ENCODE measurements at places on chromosomes 7 and 10.

DNA sequence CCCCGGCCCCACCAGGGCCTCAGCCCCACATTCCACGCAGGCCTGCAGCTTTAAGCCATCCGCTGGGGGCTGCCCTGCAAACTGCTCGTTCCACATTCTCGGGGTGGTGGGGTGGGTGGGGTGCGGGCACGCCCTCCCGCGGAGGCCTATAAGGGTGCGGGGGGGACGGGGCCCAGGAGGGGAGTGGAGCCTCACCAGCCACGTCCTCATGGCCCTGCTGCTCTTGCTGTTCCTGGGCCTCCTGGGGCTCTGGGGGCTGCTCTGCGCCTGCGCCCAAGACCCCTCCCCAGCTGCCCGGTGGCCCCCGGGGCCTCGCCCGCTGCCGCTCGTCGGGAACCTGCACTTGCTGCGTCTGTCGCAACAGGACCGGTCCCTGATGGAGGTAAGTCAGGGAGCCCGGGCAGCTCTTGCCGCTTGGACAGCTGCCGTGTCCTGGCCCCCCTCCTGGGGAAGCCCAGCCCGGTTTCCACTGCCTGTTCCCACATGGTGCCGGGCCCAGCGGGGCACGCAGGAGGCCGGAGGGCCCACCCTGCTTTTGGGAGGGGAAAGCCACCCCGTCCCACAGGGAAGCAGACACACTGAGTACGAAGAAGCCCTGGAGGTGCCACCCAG, at the start of gene CYP2W1:
Gene CYP2W1, plus strand, starts transcription at position 178 of the 612 bp plus-strand sequence. Its CDS starts 31 bp downstream, at position 209.
- no peak for DNase-seq

- no peak for DNase-seq
These were observed 321.8 kb downstream of the PAXIP1 start for GRCh38 chr7:154680894-154681659.

- DNase-seq, result no peak
These were observed 33.7 kb downstream of the PRKAG2 start for GRCh38 chr7:151843181-151843580.

- DNase-seq, result no peak
These were observed 203.7 kb downstream of the AGMO start for GRCh38 chr7:15358112-15358511.

GRCh38 chr10:29257106-29257783, 31.6 kb upstream of the LYZL1 start:
- DNase-seq, result peak; percentile 99

DNA sequence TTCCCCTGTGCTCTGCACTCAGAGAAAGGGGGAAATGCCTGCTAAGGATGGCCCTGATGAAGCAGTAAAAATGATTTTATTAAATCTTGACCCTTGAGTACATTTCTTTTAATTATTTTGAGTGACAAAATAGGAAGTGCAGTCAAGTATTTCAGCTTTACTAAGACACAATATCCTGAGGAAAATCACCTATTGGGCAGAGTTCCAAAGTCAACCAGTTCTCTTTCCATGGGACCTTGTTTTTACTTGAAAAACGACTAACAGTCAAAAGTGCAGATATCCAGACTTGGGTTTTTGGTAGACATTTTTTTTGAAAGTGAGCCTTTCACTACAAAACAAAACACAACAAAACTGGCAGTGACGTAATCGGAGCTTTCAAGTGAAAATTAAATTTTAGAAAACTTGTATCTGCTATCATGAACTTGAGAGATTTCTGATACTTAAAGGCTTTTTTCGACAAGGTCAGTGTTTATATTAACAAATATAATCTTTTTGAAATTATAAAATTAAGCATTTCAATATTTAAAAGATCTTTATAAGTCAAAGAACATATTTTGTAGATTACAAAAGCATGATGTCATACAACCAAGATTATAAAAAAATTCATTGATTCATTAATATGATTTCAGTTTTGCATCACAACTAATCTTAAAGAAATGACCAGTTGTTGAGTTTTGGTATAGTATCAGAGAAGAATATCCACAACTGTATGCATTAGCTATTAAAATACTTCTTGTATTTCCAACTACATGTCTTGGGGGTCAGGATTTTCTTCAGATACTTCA, 513.8 kb upstream of the AKR1E2 start:
- no peak for DNase-seq

DNA sequence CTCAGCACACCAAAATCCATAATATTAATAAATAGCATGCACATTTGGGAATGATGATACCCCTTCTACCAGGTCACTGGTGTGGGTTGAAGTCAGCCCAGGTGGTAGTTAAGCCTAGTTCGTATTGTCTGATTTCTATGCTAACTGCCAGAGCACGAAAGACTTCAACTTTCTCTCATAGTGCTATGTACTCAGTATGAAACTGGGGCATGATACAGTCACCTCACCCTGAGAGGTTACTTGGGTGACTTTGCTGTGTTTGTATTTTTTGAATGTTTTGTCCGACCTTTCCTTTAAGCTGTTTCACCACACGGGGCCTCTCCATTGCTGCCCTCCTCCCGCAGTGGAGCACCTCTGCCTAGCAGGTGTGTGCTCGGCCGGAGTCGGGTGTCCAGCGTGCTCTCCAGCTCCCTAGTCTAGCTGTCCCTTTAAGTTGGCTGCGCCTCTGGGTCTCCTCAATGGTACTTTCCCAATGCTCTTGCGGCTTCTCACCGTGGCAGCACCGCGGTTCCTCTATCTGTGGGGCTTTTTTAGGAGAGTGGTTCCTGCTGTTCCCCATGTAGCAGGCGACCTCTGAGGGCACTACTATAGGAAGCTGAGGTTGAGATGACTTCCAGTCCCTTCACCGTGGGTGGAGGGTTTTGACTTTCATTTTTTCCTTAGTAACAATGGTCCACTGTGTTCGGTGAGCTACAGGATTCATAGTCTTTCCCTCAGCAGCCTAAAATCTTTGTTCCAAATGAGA, 524.0 kb upstream of the PFKP start:
- DNase-seq, result no peak

- DNase-seq, result no peak
These were observed 724.5 kb downstream of the GRID1 start for GRCh38 chr10:85642082-85642420.

- DNase-seq, result no peak
These were observed 34.7 kb downstream of the JAZF1 start for GRCh38 chr7:28145931-28146330.

GRCh38 chr7:132109769-132110168, 466.5 kb downstream of the PLXNA4 start:
- DNase-seq, result no peak

DNA sequence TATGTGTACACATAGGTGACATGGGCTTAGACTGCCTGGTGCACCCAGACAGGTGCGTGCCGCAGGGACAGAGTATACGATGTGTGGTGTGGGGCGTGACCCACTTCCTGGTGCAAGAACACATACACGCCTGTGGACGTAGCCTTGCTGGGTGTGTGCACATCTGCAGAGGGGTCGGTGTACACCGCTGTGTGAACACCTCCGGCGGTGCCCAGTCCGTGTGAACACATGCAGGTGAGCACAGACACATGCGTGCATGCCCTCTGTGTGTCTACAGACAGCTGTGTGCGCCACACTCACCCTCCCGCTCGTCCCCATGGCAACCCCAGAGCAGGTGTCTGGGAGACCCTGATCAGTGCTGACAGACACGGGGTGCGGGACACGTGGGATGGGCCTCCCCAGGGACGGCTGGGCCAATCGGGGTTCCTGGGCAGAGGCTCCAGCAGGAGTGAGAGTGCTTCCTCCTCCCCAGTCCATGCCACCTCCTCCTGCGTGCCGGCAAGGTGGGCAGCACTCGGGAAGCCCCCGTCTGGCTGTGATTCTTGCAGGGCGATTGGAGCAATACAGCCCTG, 23.4 kb downstream of the ELFN1 start:
- no peak for DNase-seq

- DNase-seq, result no peak
These were observed 59.8 kb downstream of the C10orf120 start for GRCh38 chr10:122639801-122640200.

DNA sequence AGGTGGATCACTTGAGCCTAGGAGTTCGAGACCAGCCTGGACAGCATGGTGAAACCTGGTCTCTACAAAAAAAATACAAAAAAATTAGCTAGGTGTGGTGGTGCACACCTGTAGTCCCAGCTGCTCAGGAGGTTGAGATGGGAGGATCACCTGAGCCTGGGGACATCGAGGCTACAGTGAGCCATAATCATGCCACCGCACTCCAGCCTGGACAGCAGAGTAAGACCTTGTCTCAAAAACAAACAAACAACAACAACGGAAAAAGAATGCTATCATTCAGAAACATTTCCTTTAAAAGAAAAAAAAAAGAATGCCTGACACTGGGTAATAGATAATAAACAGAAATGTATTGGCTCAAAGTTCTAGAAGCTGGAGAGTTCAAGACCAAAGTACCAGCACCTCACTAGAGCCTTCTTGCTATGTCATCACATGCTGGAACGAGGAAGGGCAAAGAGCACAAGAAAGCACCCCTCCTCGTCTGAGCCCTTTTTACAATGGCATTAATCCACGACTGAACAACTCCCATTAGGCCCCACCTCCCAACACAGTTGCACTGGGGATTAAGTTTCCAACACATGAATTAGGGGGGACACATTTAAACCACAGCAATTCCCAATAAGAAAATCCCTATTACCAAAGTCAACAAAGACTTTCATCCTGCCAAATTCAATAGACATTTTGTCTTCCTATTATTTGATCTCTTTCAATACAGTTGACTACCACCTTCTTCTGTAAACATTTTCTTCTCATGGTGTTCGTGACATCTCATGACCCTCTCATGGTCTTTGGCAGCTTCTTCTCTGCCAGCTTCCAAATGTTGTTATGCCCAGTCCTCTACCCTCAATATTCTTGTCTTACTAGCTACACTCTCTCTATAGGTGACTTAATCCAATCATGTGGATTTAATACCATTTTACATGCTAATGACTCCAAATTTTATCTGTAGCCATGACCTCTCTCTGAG, 20.0 kb downstream of the AKR1D1 start:
- DNase-seq, result no peak

- DNase-seq, result no peak
These were observed 18.3 kb upstream of the PPP1R9A start for GRCh38 chr7:94888995-94889523.

- no peak for DNase-seq
These were observed 95.8 kb downstream of the PARD3 start for GRCh38 chr10:34719328-34719727.

GRCh38 chr7:17548014-17548653, 249.7 kb downstream of the AHR start:
- no peak for DNase-seq

DNA sequence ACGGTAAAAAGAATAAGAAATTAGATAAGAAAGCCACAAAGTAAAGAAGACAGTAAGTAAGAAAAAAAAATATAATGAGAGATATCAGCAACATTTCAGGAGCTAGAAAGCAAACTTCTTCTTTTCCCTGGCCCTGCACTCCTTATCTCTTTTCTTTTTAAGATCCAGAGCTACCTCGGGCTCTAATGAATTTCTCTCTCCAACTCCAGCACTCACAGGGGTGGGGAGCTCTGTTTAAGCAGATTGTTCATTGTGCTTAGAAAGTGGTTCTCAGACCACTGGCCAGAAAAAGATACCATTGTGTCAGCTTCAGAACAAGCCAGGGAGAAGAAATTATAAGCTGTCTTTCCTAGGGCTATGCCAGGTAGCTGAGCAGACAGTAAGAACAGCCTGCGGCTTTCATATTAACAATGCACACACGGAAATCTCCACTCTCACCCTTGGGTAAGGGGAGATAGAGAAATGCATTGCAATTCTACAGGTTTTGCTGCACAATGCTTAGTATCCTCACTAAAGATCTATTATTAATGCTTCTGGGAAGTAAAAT, 19.3 kb downstream of the OR2F1 start:
- no peak for DNase-seq

DNA sequence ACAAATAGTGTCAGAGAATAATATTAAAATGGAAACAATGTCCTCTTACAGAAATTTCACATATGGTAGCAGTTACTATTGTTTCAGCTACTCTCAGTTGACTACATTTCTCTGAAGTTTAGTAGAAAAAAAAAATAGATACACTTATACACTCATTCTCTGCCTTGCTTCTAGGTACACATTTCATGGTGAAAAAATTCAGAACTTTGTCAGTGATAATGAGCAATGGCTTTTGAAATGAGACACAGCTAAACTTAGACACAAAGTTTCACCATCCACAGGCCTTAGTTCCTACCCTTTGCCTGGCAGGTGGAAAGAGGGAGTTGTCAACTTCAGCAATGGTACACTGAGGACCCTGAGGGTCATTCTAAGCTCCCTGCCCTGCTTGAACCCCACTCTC, 69.2 kb downstream of the CPVL start:
- no peak for DNase-seq

GRCh38 chr10:78065611-78066010, 31.9 kb downstream of the RPS24 start:
- DNase-seq, result no peak

DNA sequence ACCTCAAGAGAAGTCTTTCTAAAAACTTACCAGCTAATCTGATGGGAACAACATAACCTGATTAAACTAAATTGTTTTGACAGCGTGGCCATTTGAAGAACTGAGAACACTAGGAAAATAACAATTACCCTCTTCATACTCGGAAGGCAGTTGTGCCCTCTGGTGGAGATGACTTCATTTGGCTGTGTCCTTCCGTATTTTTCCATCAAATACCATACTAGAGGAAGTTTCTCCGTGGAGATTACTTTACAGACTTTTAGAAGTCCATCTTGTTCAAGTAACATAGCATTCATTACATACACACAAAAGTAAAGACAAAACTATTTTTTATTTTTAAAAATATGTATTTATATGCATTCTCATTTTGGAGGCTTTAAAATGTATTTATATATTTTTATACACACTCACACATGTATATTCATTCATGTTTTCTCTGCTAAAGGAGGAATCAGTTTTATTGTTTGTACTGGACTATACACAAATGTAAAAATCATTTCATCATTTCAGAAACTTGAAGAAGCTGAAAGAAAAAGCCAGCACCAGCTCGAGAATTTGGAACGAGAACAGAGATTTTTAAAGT, 25.2 kb downstream of the SMNDC1 start:
- DNase-seq, result peak; percentile 66

DNA sequence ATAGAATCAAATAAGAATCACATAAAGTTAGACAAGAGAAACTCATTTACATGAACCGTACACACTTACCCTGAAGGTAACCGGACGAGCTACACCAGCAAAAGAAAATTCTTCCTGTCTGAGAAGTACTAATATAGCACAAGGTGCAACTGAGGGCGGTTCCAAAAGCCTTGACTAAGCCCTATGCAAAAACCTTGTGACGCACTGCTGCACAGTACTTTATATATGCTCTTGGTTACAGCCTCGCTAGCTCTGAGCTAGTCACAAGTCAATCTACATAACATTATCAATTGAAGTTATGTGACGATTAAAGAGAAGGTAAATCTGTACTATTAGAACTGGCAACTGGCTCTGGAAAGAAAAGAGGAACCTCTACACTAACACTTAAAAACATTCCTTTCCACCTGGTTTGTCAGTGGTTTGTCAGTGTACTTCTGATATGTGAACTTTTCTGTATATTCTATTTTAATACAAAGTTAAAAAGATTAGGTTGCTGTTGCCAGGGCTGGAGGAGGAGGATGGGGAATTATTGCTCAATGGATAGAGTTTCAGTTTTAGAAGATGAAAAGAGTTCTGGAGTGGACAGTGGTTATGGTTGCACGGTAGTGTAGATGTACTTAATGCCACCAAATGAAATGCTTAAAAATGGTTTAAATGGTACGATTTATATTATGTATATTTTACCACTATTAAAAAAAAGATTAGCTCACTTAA, 21.6 kb downstream of the NT5C3A start:
- DNase-seq, result peak; percentile 33

GRCh38 chr7:132558815-132559214, 17.5 kb downstream of the PLXNA4 start:
- DNase-seq, result no peak

- no peak for DNase-seq
These were observed 72.9 kb upstream of the KIAA1217 start for GRCh38 chr10:24136070-24136469.

All from amniotic epithelial cell (primary cell).